ENCODE measurements at places on chromosomes 3 and 15. TPM values are rescaled to one million over a fixed set of nuclear protein-coding genes. Genes with fewer than 3 reads are reported as not detected.

The DAPK2 gene
- 1.2 TPM for total RNA-seq

The STRC gene
- 0.49 TPM for total RNA-seq

The OXTR gene
- total RNA-seq, result 0.61 TPM

The XIRP1 gene
- total RNA-seq, result not detected

The SPATA12 gene
- not detected for total RNA-seq

All from hair follicular keratinocyte (primary cell).